ENCODE measurements at places on chromosomes 11 and 22. TPM values are rescaled to one million over a fixed set of nuclear protein-coding genes. Genes with fewer than 3 reads are reported as not detected.

CRKL gene
- total RNA-seq = 39.8 TPM

- DNase-seq = no peak
These were observed 625.4 kb downstream of the BRD1 start for GRCh38 chr22:49202226-49202625.

ZDHHC13 gene
- total RNA-seq = 11.0 TPM

BCR gene
- total RNA-seq = 30.6 TPM

CELSR1 gene
- 0.38 TPM for total RNA-seq

GRCh38 chr11:34654483-34655334 lies 33.8 kb downstream of the EHF start:
- DNase-seq = peak; percentile 75

- peak; percentile 67 for DNase-seq
These were observed 45.2 kb downstream of the PLAAT5 start for GRCh38 chr11:63445720-63446119.

DNA sequence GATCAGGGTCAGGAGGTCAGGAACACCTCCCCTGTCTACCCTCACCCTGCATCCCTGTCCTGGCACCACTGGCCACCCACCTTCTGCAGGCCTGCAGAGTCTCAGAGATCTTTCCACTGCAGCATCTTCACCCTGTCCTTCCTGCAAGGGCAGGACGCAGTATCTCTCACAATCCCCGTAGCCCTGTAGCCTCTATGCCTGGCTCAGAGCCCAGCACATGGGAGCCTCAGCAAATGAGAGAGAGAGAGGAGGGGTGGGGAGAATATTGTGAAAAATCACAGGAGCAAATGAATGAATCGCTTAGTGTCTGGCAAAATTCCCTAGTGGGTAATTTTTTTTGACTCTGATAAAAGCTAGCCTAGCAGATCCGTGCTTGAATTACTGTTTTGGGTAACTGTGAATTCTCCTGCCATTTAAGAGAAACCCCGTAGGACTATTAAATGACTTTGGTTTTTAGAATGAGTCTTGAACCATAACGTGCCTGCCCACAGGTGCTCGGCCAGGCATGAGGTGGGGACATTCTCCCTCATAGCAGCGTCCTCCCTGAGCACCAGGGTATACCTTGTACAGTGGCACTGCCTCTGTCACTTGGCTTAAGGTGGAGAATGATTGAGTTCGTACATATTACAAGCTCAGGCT lies 91.5 kb downstream of the MORC2 start:
- peak; percentile 16 for DNase-seq

FOLH1 gene
- not detected for total RNA-seq

MRGPRX3 gene
- total RNA-seq = not detected

DNA sequence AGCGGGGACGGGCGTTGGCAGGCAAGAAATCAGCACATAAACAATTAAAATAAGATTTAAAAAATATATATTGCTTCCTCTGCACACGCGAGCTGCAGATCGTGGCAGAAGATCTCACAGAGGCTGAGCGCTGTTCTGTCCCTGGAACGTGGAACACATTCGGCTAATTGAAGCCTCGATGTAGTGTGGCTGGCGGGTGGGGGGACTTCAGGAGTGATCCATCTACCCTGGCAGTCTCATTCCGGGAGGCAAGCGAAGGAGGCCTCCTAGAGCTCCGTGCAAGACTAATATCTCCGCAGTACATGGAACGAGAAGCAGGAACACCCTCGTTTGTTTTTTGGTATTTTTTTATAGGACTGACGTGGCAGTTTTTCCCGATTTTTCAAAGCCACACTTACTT lies 402.4 kb downstream of the MN1 start:
- DNase-seq = peak; percentile 65

GRCh38 chr11:73554671-73555320 lies 43.1 kb downstream of the FAM168A start:
- DNase-seq = no peak

GRCh38 chr11:67997475-67997921 lies 6.4 kb downstream of the UNC93B1 start:
- DNase-seq = no peak

MMP8 gene
- not detected for total RNA-seq

HEPN1 gene
- total RNA-seq = not detected

DNA sequence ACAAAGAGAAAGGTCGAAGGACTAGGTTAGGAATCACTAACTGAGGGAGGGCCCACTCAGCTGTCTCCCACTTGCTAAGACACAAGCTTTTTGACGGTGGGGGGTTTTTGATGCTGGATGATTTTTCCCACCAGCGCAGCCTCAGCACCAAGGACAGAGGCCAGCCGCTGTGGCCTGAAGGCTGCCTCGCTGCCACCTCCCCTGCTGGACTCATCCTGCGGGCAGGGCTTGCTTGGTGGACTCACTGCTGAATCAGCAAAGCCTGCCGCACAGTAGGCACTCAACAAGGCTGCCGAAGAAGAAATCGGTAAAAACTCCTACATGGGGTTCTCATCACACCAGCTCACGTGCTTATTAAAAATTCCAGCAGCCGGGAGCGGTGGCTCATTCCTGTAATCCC lies 2.6 kb downstream of the ALG12 start:
- DNase-seq = no peak
